ENCODE measurements at places on chromosomes 2 and 18.

DNA sequence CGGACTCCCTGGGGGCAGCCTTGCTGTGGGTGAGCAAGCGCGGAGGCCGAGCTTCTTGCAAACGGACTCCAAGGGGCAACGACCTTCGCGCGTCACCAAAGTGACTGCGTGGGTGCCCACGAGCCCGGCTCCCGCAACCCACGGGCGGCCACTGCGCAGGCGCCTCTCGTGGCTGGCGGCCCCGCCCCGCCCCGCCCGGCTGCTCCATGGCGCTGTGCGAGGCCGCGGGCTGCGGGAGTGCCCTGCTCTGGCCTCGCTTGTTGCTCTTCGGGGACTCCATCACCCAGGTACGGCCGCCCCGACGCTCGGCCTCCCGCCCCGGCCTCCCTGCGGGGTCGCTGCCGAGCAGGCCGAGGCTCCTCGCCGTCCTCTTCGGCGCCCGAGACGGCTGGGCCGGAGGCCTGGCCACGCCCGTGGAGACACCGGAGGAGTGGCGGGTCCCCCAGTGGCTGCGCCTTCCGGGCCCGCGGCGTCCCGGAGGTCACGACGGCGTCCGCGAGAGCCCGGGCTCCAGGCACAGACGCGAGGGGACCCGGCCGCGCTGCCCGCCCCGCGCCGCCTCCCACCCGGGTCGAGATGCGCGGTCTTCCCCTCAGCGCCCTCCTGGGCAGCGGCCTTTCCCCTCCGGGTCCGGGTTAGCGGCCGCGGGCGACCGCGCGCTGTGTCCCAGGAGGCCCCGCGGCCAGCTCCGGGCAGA, at the start of gene IAH1:
IAH1 (plus strand) TSS at position 191 of the 697 bp plus-strand sequence; CDS start at position 207, 16 bp downstream.
- DNase-seq, result peak; percentile 73

- no peak for DNase-seq
Observed at GRCh38 chr2:183123959-183124221, 353 bp upstream of the NUP35 start.

DNA sequence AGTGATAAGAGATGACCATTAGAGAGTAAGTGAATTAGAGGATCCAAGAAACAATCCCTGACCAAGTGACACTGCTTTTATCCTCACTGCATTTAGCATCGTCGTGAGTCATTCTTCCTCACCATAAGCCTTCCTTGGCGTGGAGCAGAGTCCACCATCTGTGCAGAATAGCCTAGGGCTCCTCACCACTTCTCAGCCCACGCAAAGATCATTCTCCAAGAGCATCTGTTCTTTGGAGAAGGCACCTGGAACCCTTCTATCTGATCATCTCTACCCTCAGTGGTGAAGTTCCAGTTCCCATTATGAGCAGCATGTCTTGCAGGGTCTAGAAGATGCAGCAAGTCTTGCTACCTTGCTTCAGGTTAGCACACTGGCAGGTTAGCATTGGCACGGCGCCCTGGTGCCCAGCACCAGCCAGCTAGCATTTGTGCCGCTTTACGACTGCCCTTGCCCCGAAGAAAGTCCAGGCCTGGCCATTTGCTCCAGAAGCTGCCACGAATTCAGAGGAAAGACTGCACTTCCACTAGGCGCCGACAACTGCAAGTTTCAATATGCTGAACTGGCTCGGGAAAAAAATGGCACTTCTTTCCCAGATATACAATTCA, 225.8 kb downstream of the TTC32 start:
- DNase-seq, result no peak

GRCh38 chr2:122191331-122191730, 435.9 kb downstream of the TSN start:
- no peak for DNase-seq

GRCh38 chr2:117273009-117273671, 541.4 kb upstream of the DDX18 start:
- no peak for DNase-seq

- DNase-seq, result no peak
Observed at GRCh38 chr2:53877556-53877955, 17.8 kb upstream of the GPR75 start.

- no peak for DNase-seq
Observed at GRCh38 chr2:15861898-15862297, 78.5 kb upstream of the MYCN start.

DNA sequence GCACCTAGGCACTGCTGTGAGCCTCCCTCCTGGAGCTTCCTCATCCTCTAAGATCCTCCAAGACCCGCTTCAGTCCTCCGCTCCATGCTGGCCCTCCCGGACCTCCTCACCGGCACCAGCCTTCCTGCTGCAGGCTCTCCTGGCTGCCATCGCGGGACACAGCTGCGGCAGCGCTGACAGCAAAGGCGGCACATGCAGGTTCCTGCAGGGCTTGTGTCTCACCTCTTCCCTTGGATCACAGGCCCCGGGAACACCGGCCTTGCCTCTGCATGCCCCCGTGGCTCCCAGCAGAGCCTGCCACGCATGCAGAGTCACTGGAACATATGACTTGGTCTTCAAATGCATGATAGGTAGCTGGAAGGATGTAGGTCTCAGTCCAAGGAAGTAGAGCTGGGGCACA, 67.2 kb downstream of the PTGR3 start:
- no peak for DNase-seq

DNA sequence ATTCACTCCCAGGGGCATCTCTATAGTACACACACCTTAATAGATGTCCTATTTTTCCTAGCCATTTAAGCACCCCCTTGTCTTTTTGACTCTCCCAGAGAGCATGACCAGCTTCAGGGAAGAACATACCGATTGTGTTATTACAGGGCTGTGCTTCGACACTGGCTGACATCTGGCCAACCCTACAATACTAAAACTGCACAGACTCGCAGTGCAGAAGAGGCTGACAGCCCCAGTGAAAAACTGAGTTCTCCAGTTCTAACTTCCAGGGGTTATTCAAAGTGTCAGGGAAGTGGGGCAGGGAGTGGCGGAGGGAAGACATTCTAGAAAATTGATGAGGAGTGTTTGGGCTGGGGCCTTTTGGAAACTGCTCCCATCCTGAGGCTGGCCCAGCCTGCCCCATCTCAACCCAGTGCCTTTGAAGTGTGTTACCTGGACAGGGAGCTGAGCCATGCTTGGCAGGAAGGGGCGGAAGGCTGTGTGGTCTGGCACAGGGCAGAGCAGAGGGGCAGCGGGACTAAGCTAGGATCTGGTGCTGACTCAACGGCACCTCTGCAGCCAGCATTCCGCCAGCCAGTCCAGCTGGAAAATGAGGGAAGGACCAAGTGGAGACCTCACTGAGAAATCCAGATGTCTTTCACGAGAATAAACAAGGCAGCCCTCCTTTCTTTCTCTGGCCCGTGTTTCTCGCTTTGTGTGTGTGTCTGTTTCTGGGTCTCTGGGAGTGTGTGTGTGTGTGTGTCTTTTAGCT, 15.4 kb upstream of the IGFBP5 start:
- no peak for DNase-seq

DNA sequence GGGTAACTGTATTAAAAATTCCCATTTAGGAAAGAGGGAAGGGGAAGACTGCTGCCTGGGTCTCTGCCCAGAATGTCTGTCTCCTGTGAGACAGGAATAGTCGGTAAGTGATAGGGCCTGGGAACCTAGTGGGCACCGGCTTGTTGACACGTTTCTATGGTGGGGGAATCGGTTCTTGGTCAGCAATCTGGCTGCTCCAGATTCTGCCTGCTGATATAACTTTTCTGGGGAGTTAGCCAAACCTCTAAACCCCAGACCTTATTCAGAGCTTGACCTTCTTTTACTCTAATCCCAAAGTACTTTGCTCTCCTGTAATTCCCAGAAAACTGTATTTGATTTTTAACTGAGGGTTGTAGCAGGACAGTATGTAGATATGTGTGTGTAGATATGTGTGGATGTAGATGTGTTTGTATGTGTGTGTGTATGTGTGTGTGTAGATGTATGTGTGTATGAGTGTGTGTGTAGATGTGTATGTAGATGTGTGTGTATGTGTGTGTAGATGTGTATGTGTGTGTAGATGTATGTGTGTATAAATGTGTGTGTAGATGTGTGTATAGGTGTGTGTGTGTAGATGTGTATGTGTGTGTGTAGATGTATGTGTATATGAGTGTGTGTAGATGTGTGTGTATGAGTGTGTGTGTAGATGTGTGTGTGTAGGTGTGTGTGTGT, 61.8 kb upstream of the TXNDC2 start:
- no peak for DNase-seq

DNA sequence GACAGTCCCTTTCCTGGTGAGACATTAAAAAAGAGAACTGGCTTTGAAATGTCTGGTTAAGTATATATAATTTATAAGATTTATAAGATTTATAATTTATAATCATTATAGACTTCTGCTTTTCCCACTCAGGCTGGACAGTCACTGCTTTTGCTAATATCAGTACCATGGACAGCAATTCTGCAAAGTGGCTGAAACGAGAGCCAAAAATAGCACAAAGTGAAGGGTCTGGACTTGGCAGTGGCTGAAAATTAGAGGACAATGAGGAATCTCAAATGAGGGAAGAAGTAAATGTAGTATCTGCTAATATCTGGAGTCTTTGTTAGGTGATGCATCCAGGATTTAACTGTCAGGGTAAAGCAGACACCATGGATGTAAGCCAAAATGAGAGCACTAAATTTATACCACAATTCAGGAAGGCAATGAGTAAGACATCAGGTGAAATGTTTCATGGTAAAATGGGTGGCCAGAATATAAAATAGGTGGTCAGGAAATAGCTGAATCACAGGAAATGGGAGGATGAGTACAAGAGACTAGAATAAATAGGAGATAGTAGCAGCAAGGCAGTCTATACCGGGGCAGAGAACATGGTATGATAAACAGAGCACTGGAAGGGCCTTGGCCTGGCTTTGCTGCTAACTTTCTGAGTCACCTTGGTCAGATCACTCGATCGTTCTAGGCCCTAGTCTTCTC, 39.6 kb upstream of the BOD1L2 start:
- DNase-seq, result no peak

DNA sequence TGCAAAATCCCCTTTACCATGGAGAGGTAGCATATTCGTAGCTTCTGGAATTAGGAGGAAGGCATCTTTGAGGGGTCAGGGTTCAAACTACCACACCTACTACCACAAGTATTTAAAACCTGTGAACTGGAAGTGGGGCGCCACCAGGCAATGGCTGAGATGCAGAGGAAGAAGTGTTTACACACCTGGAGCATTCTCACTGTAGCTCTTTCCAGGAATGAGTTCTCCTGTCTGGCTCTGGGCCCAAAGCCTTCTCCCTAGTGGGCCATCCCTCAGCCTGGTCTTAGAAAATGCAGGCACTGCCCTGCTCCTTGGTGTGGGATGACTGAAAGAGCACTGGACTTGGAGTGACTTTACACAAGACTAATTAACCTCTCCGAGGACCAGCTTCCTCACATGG, 30.7 kb upstream of the FOXI3 start:
- DNase-seq, result no peak

DNA sequence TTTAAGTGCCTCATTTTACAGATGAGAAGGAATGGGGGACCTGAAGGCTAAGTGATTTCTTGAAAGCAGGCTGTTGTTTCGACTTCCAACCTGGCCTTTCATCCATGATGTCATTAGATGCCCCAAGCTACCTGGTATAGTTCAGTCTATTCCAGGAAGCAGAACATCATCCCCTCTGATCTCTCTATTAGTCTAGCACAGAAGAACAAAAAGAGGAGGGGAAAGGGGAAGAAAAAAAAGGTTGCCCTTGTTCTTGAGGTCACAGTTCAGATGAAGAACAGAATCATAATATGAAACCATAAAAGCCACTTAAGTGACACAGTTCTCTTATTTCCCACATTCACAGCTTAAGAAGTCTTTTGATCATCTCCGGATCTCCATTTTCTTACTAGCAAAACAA, 386.2 kb upstream of the HNRNPA3 start:
- peak; percentile 61 for DNase-seq

- no peak for DNase-seq
Observed at GRCh38 chr2:21424375-21424774, 300.6 kb downstream of the TDRD15 start.

DNA sequence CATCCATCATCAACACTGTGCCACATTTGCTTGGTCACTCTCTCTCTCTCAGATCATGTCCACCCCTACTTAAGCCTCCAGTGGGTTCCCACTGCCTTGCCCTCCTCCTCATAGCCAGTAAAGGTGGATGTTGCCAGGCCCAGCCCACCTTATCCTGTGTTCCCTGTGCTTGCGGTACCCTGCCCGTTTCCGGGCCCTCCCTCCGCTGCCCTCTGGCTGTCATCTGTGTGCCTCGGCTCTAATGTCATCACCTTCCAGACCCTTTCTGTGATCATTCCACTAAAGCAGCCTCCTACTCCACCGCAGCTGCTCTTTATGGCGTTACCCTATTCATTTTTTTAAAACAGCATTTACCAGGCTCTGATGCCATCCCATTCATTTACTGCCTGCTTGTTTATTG, 305.7 kb upstream of the SKOR2 start:
- no peak for DNase-seq

DNA sequence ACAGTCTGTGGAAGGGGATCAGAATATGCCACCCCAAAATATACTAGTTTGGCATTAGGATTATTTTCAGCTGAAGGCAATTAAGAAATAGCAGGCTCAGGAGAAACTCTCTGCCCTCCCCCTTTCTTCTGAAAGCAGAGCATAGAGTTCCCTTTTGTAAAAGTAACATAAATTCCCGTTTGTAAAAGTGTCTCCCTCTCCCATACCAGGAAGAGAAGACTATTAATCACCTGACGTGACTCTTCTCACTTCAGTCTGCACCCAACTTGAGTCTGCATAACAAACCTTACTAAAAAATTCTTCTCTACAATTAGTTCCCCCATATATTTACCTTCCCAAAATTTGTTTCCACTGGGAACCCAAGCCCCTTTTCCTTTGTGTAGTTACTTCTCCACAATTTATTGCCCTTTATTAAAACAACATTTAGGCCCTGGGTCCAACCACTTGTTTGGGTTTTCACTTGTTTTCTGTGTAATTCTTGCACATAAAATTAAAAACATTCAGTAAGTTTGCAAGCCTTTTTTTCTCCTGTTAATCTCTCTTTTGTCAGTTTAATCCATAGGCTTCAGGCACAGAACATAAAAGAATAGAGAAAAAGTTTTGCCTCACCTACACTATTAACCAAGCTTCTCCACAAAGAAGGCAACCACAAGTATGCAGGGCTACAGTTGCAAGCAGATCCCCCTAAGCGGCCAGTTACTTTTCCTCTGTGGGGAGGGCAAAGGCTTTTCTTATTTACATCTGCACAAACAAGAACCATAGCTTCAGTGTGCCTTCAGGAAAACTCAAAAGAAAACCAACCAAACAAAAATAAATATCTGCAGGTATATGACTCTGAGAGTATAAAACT, 107.6 kb upstream of the MSH2 start:
- no peak for DNase-seq

DNA sequence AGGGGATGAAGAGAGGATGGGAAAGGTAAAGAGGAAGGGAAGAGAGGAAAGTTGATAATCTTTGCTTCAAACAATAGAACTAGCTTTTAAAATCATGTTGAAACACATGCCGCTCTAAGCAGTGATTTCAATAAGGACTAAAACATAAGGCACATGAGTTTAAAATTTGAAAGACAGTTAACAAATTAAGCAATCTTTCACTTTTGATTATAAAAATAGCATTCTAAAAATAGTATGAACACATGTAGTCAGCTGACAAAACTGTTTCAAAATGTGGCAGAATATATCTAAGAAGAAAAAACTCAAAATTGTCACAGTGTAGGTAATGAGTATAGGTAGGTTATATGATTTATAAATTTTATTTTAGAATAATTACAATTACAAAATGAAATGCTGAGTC, 25.3 kb downstream of the PSME4 start:
- no peak for DNase-seq

GRCh38 chr18:57004366-57005121, 142.3 kb upstream of the BOD1L2 start:
- no peak for DNase-seq
